ENCODE measurements at places on chromosomes 1 and 21.

DNA sequence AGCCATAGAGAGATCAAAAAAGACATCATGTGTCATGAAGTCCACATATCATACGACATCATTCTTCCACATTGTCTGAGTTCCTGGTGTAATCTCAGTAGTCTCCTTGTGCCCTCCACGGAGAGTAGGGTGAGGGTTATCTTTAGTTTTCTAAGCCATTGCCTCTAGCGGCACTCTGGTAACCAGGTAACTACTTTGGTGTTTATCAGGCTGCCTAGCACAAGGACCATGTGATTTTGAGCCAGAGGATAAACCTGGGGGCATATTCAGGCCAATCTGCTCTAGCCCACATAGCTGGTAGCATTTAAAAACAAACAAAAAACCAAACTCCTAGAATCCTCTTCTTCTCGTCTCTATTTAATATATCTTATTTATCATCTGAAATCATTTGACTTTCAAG is 147.4 kb downstream of the GDAP2 start:
- DNase-seq: no peak

DNA sequence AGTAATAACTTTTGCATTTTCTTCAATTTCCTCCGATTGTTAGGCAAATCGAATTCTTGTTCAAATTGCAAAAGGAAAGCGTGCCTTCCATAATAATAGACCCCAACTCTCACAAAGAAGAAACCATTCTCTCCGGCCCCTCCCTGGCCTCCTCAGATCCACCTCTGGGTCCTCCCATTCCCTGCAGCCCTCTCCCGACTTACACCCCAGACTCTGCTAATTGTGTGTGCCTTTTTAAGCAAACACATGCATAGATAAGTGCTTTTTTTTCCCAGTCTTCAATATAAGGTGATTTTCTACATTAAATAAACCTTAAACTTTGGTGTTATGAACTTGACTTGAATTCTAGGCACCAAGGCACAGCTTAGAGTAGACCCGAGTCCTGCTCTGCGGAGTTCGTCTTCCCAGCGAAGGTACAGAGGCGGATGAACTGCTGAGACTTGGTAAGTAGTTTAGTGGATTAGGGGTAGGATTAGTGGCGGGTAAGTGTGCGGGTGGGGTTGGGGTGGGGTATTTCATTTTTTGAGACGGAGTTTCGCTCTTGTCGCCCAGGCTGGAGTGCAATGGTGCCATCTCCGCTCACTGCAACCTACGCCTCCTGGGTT is 1.5 kb downstream of the L1TD1 start:
- DNase-seq: no peak

GRCh38 chr1:24295535-24295934 is 23.6 kb upstream of the GRHL3 start:
- no peak for DNase-seq

DNA sequence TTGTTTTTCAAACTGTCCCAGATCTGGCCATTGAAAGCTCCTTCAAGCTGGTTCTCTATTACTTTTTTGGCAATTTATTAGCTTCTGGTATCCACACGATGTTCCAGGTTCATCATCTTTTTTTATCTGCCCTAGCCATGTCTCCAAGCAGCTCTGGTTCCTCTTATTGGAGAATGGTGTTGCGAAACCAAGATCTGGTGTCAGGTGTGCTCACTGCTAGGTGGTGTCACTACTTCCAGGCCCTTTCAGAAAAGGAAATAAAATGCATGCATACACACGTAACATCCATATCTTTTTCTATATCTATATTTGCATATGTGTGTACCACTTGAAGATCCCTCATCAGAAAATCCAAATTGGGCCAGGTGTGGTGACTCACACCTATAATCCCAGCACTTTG is 53.3 kb downstream of the GATAD2B start:
- DNase-seq: no peak

DNA sequence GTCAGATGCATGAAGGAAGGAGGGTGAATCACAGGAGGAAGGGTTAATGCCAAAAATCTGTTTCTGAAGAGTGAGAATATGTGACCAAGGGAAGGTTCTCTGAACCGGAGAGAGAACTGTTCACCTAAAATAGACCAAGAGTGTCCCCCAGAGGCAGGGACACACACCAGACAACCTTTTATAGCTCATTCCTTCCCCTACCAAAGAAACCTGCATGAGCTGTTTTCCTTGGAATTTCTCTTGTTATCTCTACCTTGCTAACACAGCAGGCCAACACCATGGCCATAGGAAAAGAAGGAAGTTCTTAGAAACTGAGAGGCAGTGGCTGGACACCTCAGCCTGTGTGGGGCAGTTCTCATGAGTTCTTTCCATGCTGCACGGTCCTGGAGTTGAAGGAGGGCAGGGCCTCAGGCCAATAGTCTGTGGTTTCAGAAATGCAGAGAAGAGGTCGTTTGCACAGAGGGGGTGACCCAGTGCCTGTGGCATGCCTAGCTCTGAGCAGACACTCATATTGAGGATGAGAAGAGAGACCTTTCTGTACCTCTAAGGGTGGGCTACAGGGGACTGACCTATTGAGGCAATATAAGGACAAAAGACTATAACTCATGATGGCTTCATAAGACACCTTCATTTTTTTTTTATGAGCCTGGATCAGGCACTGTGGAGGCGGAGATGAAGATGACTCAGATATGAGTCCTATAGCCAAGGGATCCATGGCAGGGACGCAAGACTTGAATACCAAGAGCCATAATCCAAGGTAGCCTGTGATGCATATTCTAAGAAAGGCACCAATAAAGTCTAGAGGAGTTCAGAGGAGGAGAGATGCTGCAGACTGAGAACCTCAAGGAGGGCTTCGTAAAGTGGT is 39.4 kb downstream of the IGFN1 start:
- no peak for DNase-seq

DNA sequence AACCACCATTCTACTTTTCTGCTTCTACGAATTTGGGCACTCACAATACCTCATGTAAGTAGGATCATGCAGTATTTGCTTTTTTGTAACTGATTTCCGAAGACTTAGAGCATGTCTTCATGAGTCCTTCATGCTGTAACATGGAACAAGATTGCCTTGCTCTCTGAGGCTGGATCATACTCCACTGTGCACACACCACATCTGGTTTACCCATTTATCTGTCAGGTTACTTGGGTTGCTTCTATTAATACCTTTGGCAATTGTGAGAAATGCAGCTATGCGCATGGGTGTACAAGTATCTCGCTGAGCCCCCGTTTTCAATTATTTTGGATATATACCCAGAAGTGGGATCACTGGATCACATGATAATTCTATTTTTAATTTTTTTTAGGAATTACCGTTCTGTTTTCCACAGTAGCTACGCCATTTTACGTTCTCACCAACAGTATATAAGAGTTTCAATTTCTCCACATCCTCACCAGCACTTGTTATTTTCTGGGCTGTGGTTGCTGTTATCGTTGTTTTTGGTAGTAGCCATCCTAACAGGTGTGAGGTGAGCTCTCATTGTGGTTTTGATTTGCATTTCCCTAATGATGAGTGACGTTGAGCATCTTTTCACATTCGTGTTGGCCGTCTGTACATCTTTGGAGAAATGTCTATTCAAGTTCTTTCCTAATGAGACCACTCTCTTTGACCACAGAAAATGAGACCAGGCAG is 10.7 kb upstream of the SLC2A5 start:
- DNase-seq: no peak

DNA sequence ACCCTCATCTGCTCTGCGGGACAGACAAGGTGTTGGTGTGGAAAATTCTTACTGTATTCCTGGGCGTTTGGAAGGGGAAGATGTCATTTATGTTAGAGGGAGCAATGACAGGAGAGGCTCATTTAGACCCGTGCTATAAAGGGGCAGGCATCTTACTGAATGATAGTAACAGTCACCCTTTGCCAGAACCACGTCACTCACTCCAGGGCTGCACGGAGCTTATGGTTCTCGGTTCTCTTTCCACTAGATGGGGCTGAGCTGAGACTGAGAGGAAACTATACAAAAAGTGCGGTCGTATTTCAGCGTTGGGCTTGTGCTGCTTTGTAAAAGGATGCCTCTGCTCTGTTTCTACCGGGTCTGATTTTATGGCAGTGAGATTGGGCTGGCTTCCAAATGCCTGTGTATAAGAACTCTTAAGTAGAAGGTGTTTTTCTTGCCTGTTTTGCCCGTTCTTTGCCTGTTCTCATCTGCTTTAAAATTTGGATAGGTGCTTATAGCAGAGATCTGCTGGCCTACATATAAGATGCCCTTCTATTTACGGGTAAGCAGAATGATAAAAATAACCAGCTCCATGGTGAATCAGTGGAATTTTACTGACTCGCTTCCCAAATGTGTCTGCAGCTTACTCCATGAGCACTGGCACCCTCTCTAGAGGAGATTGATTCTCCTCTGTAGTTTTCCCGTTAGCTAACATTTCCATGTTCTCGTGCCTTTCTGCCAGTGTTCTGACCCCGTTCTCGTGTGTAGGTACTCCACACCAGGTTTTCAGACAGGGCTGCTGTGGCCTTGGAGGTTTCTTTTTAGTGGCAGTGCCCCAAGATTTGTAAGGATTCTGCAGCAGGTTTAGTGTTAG is 55.9 kb downstream of the MRPS6 start:
- DNase-seq: peak; percentile 22

GRCh38 chr1:70043804-70044203 is 161.6 kb downstream of the LRRC40 start:
- DNase-seq: no peak

- DNase-seq: no peak
These were observed 162.0 kb upstream of the ZP4 start for GRCh38 chr1:238052496-238053266.

GRCh38 chr1:51344602-51345299 is 14.4 kb upstream of the TTC39A start:
- DNase-seq: no peak

GRCh38 chr1:115640384-115640783 is 1.4 kb upstream of the VANGL1 start:
- no peak for DNase-seq

GRCh38 chr1:153588482-153588881 is 22.8 kb upstream of the S100A2 start:
- no peak for DNase-seq

DNA sequence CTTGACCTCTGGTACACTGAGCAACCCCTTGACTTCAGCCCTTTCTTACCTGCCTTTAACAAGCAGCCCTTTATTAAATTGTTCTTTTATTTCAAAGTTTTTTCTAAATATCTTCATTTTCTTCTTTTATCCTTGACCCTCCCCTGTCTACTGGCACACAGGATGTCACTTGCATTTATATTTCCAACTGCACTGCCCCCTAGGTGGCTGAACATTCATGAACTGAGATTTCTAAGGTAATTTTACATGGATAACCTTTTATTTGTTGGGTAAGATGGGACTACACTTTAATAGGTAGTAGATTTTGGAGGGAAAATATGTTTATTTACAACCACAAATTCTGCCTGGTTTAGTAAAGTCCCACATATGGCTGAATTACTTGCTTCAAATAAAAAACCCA is 190.0 kb downstream of the ATP6V1G3 start:
- no peak for DNase-seq

- no peak for DNase-seq
These were observed 61.2 kb downstream of the WNT9A start for GRCh38 chr1:227886503-227886961.

GRCh38 chr1:58456470-58456869 is 90.1 kb downstream of the OMA1 start:
- DNase-seq: no peak

DNA sequence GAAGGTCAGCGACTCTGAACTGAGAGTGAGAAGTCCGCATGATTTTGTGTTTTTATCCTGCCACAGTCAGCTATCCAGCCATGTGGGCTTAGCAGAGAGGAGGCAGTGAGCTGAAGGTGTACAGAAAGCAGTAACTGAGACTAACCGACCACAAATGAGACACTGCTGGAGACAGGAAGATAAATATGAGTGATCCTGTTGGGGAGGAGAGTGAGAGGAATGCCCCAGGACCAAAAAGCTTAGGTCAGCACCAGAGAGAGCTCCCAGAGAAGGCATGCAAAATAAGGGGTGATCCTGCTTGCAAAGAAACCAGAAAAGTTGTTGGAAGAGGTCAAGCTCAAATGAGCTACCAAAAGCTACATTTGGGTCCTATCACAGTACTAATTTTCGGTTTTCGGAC is 63.7 kb downstream of the HLCS start:
- no peak for DNase-seq

GRCh38 chr1:208162903-208163302 is 81.3 kb downstream of the PLXNA2 start:
- DNase-seq: no peak

GRCh38 chr1:157965584-157965983 is 27.9 kb upstream of the KIRREL1 start:
- no peak for DNase-seq

GRCh38 chr1:85629532-85629920 is 49.0 kb downstream of the CCN1 start:
- DNase-seq: no peak

GRCh38 chr1:99659755-99660210 is 13.9 kb downstream of the PALMD start:
- no peak for DNase-seq

DNA sequence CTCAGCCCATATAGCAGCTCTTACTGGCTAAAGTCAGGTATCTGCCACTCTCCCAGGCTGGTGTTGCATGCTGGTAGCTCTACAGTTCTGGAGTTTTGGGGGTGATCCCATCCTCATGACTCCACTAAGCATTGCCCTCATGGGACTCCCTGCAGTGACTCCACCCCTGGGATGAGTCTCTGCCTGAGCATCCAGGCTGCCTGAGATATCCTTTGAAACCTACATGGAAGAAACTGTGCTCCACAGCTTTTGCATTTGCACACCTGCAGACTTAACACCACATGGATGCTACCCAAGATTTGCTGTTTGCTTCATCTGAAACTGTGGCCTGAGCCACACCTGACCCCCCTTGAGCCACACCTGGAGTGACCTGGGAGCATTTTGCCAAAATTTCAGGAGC is 226.4 kb downstream of the C1orf94 start:
- DNase-seq: no peak

DNA sequence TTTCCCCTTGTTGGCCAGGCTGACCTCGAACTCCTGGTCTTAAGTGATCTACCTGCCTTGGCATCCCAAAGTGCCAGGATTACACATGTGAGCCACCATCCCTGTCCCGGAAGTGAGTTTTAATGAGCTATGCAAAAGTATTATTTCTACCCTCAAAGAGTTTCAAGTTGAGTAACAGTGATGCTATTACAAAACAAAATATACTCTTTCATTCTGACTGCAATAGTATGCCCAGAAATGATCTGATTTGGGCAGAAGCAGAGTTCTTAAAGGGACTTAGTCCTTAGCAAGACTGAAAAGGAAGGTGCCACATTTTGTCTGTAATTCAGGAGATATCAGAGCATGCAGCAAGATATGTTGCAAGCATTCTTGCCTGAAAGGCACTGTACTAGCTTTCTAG is 375.4 kb downstream of the NUF2 start:
- DNase-seq: no peak

- no peak for DNase-seq
These were observed 714.9 kb upstream of the CXADR start for GRCh38 chr21:16797966-16798365.

DNA sequence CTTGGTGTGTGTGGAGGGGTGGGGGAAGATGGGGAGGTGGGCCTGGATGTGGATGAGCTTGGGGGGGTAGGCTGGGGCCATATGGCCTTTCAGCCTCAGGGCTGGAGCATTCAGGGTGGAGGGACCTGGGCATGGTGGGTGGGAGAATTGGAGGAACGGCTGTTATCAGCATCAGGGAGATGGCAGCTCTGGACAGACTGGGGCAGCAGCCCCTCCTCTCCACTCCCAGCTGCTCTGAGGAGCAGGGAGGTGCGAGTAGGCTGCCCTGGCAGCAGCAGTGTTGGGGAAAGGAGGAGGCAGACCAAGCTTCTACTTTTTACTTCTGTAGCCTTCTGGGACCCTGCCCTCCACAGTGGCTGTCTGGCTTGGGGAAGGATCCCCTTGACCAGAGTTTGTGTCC is 10.2 kb downstream of the PPFIA4 start:
- no peak for DNase-seq
